ENCODE measurements at places on chromosomes 12 and 14. TPM values are rescaled to one million over a fixed set of nuclear protein-coding genes. Genes with fewer than 3 reads are reported as not detected.

DNA sequence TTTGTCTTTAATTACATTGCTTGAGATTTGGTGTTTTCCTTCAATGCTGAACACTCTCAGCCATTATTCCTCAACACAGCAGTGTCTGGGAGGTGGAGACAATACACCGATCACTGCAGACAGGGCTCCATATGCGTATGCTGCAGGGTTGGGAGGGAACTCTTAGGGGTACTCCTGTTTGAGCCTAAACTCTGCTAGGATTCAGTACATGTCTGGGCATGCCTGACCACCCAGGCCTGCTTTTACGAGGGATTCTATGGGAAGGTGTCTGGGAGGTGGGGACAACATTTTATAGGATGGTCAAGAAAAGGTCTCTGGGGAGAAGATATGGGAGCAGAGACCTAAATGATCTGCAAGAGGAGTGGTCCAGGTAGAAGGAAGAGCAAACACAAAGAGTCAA, 34.3 kb downstream of the DHRS2 start:
- DNase-seq = no peak

GRCh38 chr12:20364501-20364900, 3.8 kb upstream of the PDE3A start:
- no peak for DNase-seq

- DNase-seq = no peak
Observed at GRCh38 chr14:50600849-50601248, 40.9 kb downstream of the ATL1 start.

- peak; percentile 83 for DNase-seq
Observed at GRCh38 chr14:24277606-24278321, 6.4 kb upstream of the RABGGTA start.

Gene PIWIL1
- 0.03 TPM for polyA plus RNA-seq

Measured in spleen (tissue), 13 donors.